ENCODE measurements at places on chromosomes 12 and 14.

- DNase-seq: no peak
These were observed 55.0 kb upstream of the NELL2 start for GRCh38 chr12:44930972-44931600.

- no peak for DNase-seq
These were observed 46.9 kb upstream of the FLRT2 start for GRCh38 chr14:85483037-85483436.

GRCh38 chr12:132500856-132501180 lies 10.9 kb downstream of the FBRSL1 start:
- DNase-seq: no peak

GRCh38 chr12:52448228-52448627 lies 3.7 kb downstream of the KRT6B start:
- no peak for DNase-seq

GRCh38 chr14:49549881-49550280 lies 36.3 kb downstream of the RPS29 start:
- no peak for DNase-seq

- DNase-seq: no peak
These were observed 83.2 kb downstream of the ANO4 start for GRCh38 chr12:100877776-100878175.

DNA sequence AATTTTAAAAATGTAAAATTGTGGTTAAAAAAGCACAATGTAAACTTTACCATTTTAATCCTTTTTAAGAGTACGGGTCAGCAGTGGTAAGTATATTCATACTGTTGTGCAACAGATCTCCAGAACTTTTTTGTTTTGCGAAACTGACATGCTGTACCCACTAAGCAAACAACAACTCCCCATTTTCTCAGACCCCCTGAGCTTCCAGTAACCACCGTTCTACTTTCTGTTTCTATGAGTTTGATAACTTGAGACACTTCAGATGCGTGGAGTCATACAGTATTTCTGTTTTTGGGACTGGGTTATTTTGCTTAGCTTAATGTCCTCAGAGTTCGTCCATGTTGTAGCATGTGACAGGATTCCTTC lies 38.0 kb downstream of the CHST11 start:
- no peak for DNase-seq

GRCh38 chr12:87310126-87310525 lies 719.1 kb downstream of the C12orf50 start:
- no peak for DNase-seq

GRCh38 chr12:91040096-91040755 lies 17.6 kb downstream of the KERA start:
- no peak for DNase-seq

DNA sequence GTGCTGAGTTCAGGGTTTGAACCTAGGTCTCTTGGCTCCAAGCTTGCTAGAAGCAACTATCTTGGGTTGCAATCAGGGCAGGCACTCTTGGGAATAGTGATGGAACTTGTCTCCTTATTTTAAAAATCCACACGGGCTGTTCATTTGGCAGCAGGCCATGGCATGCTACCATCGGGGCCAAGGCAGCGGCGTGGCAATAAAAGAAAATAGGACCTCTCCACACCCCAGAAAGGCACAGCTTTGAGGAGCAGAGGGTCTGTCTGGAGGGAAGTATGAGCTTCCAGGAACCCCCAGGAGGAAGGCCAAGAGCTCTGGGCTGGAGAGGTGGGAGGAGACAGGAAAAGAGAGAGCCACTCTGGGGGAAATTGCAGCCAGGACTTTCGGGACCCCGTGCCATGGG lies 15.3 kb downstream of the RPS6KL1 start:
- no peak for DNase-seq

DNA sequence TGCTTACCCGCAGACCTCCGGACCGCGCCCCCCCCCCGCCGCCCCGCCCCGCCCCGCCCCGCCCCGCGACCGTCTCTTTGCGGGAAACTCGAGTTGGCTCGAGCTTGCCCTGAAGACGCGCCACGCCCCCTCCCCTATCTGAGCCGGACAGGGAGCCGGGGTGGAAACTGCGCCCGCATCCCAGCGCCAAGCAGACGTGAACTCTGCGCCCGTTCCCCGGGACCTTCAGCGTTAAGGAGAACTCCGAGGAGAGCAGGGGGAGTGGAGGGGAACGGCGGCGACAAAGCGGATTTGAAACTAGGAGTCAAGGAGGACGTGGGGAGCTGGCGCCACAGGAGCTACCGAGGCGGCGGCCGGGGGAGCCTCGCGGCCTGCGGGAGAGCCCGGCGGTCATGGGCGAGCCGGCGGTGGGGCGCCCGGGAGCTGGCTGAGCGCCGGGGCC lies at the start of gene KCNK13:
Gene KCNK13 (plus strand): TSS at position 310 of the 442 bp plus-strand sequence. CDS start 212 bp downstream, outside the sequence.
- no peak for DNase-seq

- no peak for DNase-seq
These were observed 179.4 kb downstream of the SNAPC1 start for GRCh38 chr14:61941421-61942150.

GRCh38 chr14:77409131-77409533 lies 14.2 kb downstream of the NOXRED1 start:
- no peak for DNase-seq

- no peak for DNase-seq
These were observed 2.9 kb upstream of the TDRD9 start for GRCh38 chr14:103925316-103925715.

GRCh38 chr12:11677752-11678151 lies 28.3 kb downstream of the ETV6 start:
- no peak for DNase-seq

DNA sequence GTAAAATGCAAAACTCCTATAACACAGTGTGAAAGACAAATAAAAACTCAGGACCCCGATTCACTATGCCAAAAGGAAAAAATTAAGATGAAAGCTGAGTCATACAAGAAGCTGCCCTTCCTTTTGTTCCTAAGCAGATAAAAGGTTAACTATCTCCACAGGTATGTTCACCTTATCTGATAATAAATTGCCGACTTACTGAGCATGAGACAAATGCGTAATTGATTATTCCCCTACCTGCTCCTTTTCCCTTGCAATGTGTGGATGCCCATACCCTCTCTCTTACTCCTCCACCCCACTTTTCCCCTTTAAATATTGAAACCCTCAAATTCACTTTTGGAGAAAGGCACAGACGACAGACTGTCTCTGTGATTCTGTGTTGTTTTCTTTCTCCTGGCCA lies 148.6 kb upstream of the TMEM260 start:
- DNase-seq: no peak

DNA sequence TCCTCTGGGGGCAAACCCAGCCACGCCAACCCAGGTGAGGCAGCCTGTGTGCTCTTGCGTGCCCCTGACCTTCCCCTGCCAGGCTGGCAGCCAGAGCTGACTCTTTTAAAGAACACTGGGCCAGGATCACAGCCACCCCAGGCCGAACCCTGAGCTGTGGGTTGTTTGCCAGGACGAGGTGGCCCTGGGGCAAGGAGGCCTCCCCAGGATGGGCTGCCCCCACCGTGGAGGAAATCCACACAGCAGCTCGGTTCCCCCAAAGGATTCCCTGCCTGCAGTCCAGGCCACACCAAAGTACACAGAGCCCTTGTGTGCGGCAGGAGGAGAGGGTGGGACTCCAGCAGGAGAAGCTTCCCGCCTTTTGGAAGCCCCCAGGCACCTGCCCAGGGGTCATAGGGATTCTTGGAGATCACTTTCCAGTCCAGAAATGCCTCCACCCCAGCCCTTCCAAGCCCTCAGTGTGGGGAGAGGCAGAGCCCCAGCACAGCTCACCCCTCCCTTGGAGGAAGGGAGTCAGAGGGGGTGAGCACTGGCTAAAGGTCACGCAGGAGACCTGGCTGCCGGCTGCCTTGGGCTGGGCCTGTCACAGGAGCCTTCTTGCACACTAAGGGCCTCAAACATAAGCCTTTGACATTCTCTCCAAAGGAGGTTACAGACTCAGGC lies 115.6 kb downstream of the CALM1 start:
- no peak for DNase-seq

GRCh38 chr12:129339336-129339735 lies 486.1 kb downstream of the GLT1D1 start:
- no peak for DNase-seq

DNA sequence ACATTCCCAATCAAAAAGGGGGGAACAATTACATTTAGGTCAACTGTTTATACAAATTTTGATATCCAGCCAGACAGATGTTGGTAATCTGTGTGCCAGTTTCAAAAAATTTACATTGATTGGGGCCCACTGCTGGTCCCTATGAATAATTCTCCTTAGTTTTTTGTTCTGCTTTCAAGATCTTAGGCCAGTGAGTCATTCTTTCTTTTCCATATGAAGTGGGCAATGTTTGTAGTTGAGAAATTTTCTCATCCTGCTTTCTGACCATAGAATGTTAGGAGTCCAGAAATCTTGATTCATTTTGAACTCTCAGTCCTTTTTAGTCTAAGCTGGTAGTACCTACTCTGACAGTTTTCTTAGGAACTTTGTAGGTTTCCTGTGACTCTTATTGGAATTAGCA lies 244.3 kb downstream of the DIO2 start:
- DNase-seq: no peak
